ENCODE measurements at places on chromosomes 13 and 19.

DNA sequence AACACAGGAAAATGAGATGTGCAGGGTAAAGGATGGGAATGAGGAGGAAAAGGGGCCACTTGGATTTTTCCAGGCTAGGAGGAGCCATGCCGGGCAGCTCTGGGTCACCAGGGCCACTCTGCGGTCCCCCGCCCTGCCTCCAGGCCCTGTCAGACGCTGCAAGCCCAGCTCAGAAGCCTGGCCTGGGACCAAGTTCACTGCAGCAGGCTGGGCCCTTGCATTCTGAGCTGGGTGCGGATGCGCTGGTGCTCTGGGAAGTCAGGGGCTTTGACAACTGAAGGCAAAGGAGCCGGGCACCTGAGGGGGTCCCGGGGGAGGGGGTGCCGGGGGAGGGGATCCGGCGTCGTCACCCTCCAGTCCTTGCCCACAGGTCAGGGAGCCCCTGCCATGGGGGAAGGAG is 77.5 kb downstream of the WTIP start:
- no peak for DNase-seq

DNA sequence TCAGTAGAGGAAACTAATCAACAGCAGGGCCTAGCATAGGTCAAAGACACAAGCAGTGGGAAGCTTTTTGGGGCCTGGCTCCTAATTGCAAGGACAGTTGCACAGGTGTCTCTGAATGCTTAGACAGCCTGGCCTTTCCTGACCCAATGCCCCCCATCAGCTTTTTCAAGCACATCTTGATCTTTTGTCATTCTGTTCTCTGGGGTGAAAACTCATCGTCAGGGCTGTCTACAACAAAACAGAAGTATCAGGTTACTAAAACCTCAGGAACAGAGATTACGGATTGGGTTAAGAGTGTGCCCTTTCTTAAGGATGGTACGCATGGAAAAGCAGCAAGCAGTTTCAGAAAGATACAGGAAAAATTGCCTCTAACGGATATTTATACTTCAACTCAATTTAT is 8.3 kb upstream of the ZNF254 start:
- DNase-seq: no peak

DNA sequence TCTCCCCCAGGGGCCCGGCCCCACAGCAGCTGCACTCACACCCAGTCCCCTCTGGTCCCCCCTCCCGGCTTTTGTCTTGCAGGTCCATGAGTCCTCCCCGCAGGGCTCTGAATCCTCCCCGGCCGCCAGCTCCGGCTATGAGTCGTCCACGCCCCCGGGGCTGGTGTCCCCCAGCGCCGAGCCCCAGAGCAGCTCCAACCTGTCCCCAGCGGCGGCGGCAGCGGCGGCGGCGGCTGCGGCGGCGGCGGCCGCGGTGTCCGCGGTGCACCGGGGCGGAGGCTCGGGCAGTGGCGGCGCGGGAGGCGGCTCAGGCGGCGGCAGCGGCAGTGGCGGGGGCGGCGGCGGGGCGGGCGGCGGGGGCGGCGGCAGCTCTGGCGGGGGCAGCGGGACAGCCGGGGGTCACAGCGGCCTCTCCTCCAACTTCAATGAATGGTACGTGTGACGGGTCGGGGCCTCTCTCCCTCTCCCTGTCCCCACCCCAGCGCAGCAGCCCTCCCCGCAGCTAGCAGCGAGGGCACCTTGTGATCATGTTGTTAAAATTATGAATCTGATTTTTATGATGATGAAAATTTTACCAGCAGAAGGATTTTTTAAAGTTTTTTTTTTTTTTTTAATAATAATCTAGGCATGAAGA is 3.8 kb downstream of the ZIC2 start:
- no peak for DNase-seq

GRCh38 chr19:17296273-17296672 is 7.0 kb downstream of the ABHD8 start:
- no peak for DNase-seq

DNA sequence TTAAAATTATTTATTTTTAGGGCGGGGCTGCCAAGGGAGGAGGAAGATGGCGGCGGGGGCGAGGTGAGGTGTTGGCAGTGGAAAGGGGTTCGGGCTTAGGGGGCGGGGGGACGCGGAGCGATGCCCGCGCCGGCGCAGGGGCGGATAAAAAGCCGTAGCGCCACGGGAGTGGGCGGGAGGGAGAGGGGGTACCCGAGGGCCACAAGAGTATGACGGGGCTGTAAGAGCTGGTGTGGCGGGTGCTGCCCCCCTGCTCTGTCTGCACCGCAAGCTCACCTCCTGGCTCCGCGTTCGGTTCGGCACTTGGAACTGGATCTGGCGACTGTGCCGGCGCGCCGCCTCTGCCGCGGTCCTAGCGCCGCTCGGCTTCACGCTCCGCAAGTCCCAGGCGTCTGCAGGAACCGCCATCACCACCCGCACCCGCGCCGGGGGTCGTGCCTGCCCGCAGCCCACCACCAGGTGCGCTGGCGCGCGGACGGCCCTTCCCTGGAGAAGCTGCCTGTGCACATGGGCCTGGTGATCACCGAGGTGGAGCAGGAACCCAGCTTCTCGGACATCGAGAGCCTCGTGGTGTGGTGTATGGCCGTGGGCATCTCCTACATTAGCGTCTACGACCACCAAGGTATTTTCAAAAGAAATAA is 265.2 kb upstream of the SGCG start:
- DNase-seq: no peak
